Activated gamma-delta T cell treated with Interleukin-2 at 50 U/mL for 16 hours (primary cell): ENCODE measurements at places on chromosomes 4 and X.

- no peak for DNase-seq
Measured at GRCh38 chr4:94389595-94390267, 47.1 kb upstream of the HPGDS start.

DNA sequence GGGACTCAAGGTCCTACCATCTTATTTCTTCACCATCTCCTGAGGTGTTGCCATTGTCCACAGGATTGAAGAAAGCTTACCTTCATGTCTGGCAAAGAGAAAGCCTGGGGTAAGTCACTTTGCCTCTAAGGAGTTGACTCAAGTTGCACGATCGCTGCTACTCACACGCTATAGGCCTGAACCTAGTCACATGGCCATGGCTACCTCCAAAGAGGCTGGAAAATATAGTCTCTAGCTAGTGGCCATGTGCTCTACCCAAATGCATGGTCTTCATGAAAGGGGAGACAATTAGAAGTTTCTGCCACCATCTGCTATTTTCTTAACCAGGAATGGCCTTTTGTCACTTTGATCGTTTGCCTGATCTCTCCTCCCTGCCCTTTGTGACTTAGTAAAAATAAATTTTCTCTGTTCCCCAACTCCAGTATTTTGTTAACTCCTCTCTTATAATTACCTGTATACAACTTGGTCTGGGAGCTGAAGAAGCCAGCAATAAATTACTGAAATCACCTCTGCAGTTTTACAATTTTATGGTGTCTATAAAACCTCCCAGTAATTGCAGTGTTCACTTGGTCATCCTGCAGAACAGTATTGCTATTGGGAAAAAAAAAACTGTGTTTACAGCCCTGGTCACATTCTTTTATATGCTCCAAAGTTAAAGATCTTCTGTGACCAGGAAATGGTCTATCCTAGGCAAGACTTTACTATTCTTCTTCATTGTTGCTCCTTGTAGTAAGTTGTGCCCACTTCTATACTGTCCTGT is 126.7 kb upstream of the TSPAN5 start:
- no peak for DNase-seq

DNA sequence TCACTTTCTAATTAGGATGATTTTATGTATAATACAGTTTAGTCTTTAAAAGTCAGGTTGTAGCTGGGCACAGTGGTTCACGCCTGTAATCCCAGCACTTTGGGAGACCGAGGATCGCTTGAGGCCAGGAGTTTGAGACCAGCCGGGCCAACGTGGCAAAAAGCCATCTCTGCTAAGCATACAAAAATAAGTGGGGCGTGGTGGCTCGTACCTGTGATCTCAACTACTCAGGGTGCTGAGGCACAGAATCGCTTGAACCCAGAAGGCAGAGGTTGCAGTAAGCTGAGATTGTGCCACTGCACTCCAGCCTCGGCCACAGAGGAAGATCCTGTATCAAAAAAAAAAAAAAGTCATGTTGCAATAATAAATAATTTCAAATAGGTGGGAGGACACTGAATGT is 364.2 kb downstream of the BMPR1B start:
- no peak for DNase-seq

- no peak for DNase-seq
Measured at GRCh38 chrX:8254401-8254800, 83.3 kb upstream of the VCX2 start.

DNA sequence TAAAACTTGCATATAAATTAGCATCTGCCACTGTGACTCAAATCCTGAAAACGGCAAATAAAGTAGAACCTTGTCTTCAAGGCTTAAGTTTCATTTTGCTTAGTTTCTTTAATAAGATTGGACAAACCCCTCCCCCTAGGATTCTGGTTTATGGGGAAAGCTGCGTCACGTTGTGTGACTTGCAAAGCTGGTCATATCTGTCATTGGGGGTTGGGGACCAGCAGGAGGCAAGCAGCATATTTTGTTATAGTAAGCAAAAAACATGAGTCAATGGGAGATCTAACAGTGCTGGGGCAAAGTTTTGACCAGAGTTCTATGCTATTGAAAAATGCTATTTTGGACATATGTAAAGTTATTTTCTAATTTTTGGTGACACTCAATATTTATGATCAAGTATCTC is 407.3 kb downstream of the PCDH18 start:
- DNase-seq: no peak

DNA sequence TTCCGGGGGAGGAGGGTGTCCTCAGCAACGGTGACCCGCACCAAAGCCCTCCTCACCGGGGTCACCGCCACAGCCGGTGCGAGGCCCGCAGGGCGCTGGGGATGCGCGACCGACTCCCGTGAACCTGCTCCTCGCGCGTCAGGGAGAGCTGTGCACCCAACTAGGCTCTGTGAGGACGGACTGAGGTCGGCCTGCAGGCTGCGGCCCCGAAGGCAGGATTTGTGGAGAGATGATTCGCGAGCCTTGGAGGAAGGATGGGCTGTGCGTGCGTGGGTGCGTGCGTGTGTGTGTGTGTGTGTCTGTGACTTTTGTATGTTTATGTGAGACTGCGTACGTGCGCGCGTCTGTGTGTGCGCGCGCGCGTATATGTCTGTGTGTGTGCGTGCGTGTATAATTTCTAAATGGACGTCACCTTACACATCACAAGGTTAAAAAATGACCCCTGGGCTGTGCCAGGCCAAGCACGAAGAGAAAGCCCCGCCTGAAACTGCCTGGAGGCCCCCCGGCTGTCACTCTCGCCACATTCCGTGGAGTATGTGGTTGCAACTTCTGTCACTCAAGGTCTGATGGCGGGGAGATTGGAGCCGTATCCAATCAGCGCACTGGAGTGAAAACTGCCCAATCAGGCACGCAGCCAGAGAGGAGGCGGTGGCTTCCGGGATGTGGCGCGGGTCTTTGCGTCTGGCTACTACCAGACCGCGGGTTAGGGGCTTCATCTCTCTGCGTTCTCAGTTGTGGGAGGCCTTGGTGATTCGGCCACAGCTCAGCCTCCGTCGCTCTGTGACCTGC is at the start of gene ZNF141:
Gene ZNF141 (plus strand): TSS at position 672 of the 789 bp plus-strand sequence. CDS start 170 bp downstream, outside the sequence.
- DNase-seq: peak; percentile 92

DNA sequence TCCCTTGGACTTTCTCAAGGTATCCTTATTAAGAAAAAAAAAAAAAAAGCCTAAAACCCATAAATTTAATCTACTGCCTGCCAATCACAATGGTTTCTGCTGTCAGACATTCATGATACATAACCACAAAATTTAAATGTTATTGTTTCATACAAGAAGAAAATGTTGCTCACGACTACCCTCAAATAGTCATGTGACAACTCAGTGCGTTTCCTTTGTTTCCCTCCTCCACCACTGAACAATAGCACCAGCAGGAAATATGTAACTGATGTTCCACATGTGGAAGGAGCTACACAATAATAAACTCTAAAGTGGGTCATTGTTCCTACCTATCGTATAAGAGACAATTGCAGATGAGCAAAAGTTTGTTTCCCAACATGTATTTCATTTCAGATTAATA is 244.1 kb upstream of the EDNRA start:
- DNase-seq: no peak

DNA sequence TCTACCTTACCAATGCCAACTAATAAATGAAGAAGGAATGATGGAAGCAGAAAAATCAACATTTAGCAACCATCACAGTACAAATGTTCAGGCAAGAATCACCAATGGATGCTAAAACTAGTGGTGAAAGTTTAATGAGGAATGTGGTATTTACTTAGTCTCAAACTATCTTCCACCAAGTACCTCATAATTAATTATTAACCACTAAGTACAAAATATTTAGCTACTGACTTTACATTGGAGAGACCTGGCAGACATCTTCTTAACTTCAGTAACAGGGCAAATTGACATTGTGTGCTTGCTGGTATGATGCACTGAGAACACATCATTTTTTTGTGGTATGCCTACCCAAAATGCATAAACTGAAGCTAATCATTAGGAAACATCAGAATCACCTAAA is 82.4 kb downstream of the DLG3 start:
- no peak for DNase-seq

DNA sequence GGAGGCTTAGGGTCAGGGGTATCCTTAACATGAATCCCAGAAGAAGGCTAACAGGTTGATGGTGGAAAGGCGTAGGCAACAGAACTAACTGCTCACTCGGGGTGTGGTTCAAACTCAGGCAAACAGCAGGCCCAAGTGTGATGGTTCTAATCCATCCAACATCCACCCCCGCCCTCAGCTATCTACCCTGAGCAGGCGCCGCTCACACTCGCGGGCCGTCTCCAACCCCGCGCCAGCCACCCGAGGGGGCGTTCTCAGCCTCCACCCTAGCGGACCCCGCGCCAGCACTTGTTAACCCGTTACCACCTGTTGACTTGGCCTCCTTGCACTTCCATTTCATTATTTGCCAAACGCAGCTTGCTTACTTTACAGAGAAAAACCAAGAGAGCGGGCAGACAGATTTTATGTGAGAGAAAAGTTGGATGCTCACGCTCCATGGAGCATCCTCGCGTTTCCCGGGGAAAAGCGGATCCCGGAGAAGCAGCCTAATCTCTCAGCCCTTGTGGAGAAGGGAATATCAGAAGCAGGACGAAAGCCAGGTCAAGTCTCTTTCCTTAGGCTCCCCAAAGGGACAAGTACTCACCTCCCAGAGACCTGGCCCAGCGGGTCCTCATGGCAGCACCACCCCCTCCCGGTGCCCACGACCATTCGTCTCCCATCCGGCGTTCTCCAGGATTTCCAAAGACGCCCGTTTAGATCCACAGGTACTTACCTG is 773 bp downstream of the SNCA start:
- DNase-seq: no peak

GRCh38 chr4:177562163-177562562 is 119.9 kb upstream of the AGA start:
- DNase-seq: no peak

DNA sequence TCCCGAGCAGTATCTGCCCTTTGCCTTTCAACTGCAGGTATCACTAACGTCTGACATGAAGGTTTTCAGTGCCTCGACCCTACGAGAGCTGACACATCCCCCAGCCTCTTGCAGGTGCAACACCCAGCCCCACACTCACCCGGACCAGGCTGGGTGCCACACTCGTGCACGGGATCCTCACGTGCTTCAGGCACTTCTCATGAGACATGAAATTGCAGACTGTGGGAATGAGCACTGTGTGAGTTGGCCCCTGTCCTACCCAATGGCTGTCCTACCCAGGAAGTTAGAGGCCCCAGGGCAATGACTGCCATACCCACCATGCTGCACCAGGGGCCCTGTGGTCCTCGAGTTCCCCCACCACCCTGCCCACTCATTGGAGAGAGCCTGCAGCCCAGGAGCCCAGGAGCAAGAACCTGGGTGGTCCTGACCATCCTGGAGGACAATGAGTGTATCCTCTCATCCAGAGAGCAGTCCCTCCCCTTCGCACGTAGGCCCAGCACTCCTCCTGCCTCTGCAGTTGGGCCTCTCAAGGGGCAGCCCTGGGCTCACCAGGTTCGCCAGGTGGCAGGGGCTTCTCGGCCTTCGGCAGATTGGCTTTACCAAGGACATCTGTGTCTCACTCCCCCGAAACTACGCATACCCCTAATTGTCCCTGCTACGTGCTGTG is 2.4 kb downstream of the DGKQ start:
- no peak for DNase-seq

DNA sequence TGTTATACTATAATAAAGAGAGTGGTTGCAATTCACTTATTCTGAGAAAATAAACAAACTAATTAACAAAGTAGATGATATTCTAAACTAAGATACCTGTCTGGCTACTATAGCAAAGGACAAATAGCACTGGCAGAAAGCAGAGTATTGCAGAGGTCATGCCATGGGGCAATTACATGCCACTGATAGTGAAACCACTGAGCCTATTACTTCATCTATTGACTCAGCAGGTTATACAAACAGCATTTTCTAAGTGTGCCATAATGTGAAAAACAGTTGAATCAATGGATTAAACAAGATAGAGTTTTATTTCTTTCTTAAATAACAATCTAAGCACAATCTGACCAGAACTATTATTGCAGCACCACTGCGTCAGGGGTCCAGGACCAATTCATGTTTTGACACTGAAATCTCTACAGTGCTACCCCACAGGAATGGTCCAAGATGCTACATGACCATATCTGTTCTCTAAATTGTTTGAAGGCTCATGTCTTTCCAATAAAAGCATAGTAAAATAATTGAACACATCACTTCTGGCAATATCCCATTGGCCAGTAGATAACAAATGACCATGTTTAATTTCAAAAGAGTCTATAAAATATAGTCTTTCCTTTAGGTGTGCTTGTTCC is 389.5 kb upstream of the GRID2 start:
- no peak for DNase-seq

DNA sequence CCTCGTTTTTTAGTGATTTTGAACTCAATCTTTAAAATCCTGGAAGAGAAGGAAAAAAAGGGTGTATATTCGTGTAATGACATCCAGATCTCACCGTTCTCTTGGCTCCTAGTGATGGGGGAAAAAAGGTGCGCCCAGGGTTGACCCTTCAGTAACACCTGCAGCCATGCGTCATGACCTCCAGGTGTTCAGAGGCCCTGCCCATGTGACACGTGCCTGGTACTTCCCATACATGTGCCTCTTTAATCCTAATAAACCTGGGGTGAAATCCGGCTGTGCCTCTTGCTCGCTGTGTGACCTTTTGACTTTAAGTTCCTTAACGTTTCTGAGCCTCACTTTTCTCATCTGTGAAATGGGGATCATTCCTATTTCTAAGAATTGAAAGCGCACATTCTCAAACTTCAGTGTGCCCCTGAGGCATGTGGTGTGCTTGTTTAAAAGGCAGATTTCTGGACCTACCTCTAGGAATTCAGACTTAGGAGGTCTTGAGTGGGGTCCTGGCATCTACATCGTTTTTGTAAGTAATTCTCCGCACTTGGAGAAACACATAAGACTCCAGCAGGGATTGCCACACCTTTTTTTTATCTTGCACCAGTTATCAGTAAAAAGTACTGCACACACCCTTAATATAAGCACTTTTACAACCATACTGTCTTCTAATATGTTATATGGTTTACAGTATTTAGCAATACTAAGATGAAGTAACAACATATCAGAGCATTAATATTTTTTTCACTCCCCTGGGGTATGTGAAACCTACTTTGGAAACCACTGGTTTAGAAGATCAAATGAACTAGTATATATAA is 90.1 kb downstream of the RELL1 start:
- no peak for DNase-seq

DNA sequence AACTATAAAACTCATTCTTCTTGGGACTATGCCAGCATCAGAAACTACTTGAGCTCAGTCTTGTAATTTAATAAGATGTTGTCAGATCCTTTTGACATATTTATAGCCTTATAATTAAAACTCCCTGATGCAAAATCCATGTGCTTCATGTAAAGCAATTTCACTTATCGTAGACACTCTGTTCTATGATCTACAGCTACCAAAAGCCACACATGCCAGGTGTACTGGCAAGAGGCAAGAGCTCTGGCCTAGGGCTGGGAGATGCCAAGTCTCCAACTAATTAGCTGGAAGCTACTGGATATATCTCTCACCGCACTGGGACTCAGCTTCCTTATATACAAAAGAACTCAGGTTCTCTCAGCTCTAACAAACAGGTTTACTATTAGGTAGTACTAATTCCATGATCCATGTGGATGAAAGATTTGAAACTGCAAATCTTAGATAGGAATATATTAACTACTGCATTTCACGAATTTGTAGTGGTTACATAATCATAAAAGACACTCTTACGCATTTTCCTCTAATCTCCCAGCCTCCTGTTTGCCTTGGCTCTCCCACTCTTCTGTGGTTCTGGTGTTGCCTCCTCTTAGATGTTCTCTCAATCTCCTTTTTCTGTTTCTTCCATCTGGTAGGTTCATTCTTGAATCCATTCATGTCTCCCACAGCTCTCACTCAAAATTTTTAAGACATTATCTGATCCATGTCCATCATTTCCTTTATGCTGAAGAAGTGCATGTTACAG is 103.0 kb downstream of the HHIP start:
- DNase-seq: no peak
